ENCODE measurements at places on chromosomes 4 and X.

DNA sequence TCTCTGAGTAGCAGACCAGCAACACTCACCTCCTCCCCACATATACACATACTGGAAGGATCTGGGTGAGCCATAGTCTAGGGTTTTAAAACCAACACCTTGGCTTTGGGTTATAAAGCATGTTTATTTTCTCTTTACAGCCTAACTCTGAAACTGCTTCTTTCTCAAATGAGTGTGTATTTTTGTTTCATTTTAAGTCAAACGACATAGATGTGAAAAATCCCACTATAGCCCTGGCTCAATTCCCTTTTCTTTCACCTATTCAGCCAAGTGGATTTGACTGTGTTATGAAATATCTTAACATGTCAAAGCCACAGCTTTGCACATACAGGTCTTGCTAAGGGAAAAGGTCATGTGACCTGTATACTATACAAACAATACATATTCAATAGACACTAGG, 13.8 kb downstream of the NEXMIF start:
- DNase-seq = no peak

GRCh38 chr4:152828122-152828521, 48.4 kb downstream of the ARFIP1 start:
- DNase-seq = no peak

DNA sequence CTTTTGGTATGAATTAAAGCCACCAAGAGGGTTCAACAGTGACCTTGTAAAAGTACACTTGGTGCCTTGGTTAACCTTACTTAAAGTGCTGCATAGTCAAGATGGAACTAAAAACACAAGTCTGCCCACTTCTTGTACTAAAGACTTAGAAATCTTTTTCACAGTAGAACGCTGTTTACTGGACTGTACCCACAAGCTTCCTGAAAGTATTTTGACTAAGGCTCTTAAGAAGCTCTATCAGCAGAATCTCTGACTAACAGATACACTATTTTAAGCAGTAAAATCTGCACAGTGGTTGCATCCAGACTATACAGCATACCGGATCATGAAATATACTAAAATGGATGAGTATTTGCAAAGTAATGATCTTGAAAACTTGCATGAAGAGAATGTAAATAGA, 7.2 kb downstream of the RAB28 start:
- DNase-seq = no peak

DNA sequence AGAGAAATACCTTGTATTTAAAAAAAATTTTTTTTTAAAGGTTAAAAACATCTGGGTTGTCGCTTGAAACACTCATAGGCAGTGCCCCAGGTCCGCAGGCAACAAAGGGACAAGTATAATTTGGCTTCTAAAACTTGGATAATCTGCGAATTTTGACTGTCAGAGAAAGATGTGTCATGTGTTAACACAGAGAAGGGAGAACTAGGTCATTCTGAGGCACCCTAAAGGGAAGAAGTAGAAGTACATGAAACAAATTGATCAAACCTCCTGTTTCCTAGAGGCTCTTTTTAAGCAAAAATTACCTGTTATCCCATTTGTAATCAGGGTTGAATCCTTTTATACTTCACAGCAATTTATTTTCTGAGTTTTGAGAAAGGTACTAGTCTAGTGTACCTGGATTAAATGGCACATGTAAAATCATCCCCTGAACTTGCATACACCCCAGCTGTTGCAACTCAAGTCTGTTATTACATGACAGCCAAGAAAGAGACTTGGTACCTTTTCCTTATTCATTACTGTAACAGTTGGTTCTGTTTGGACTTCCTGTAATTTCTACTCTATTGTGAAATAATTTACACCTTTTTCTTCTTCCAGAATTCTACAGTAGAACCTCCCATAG, 1.7 kb downstream of the SRD5A3 start:
- DNase-seq = no peak

DNA sequence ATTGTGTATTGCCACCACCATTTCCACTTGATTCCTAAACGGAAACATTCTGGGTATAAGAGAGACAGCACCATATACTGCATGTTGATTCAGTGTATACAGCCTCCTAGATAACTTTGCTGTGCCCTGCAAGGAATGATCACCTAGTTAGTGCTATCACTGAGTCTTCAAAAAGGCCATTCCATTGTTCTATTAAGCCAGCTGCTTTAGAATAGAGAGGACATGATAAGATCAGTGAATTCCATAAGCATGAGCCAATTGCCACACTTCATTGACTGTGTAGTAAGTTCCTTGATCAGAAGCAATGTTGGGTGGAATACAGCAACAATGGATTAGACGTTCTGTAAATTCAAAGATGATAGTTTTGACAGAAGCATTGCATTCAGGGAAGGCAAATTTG, 1047.3 kb downstream of the PCDH18 start:
- DNase-seq = no peak

GRCh38 chr4:189221691-189222090, 719.0 kb upstream of the FRG1 start:
- DNase-seq = no peak

- no peak for DNase-seq
Measured at GRCh38 chr4:77021614-77022089, 54.1 kb downstream of the CCNI start.

- DNase-seq = no peak
Measured at GRCh38 chr4:3775005-3775404, 8.8 kb downstream of the ADRA2C start.

DNA sequence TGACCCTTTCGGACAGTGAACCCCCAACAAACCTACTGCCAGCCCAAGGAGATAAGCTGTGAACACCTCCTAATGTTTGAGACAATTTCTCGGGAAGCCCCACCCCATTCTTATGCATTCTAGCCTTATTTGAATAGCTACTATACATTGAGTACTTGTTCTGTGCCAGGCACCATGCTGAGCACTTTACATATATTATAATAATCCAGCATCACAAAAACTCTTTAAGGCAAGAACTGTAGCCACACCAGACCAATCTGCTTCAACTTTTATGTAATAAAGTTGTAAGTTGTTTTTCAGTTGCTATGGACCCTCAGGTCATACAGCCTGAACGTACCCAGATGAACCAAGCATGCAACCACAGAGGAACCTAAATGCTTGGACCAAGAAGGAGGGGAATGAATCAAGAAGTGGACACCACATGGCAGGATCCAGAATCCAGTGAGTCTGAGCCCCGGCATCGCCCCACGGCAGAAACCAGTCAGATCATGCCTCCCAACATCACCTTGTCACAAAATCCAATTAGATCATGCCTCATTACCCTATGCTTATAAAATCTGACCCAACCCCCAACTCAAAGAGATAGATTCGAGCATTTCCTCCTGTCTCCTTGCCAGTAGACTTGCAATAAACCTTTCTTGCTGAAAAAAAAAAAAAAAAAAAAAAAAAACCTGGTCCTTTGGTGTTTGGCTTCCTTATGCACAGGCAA, 225.0 kb downstream of the QDPR start:
- no peak for DNase-seq

- no peak for DNase-seq
Measured at GRCh38 chrX:3184176-3184930, 143.1 kb downstream of the ARSF start.

DNA sequence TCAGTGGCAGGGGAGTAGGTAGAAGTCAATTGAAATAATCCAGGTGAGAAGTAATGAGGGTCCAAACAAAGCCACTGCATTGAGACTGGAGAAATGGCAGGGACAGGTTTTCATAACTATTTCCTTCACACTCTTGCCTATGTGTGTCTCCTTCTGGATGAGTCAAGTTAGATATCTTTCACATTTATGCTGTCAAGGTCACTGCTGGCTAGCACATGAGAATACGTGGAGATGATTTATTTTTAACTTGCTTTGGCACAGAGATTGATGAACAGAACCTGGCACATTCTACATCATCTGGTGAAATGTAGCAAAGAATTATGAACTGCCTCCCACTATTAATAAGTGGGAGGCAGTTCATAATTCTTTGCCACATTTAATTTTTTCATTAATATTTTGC, 66.7 kb upstream of the BOD1L1 start:
- DNase-seq = no peak

GRCh38 chr4:15918484-15919129, 19.9 kb downstream of the FGFBP1 start:
- no peak for DNase-seq

DNA sequence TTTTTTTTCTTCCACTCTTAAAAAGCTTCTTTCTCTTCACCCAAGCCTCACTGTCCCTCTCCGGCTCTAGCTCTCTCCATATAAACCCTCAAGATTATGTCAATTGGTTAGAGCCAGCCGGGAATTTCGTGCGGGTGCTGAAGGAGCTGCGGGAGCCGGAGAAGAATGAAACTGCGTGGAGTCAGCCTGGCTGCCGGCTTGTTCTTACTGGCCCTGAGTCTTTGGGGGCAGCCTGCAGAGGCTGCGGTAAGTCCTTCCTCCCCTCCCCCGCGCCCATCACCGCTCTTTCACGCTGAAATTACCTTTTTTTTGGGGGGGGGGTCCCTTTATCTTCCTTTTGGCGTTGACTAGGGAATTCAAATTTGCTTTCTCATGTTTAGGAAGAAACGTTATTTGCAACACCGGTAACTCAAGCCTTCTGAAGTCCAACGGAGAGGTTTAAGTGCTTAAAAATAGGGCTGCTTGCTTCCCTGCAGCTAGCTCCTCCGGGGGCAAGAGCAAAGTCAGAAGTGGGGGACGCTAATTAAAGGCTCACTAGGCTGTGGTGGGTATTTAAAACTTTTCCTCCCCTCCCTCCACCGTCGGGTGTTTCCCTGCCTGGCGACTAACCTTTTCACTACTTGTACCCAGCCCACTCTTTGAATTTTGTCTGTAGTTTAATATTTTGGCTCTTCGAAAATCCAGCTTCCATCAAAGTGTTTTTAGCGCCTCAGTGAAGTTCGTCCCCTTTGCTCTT, 491 bp downstream of the COL4A5 start:
- DNase-seq = no peak

DNA sequence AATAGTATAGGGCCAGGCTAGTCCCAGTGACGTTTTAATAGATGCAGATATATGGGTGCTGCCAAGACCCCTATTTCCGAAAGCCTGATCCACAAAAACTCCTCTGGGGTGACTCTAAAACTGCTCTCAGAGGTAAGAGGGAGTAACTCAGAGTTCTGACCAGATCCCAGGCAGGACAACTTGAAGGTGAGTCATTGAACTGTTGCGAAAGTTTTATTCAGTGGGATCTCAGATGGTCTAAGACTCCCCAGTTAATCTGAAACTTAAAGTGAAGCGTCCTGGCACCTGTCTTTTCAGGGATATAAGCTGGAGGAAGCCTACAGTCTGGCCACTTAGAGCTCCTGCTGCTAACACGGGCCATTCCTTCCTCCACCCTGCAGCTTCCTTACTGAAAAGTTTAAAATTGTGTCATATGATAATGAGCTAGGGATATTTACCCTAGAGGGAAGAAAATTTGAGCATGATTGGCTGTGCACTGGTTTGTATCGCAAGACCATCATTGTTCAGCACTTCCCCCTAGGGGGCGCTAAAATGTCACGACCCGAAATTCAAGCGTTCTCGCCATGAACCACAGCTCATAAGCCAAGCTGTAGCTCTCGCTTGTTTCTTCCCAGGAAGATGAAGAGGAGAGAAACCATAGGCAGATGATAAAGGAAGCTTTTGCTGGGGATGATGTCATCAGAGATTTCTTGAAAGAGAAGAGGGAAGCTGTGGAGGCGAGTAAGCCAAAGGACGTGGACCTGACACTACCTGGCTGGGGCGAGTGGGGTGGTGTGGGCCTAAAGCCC, 19.5 kb downstream of the UTP14A start:
- peak; percentile 55 for DNase-seq

Measured in stimulated activated CD8-positive, alpha-beta memory T cell treated with anti-CD3 and anti-CD28 coated beads, Interleukin-7, amount 100 ng/mL, for 1 hour (primary cell).